Keratinocyte (primary cell): ENCODE measurements at places on chromosomes 3 and 15.

DNA sequence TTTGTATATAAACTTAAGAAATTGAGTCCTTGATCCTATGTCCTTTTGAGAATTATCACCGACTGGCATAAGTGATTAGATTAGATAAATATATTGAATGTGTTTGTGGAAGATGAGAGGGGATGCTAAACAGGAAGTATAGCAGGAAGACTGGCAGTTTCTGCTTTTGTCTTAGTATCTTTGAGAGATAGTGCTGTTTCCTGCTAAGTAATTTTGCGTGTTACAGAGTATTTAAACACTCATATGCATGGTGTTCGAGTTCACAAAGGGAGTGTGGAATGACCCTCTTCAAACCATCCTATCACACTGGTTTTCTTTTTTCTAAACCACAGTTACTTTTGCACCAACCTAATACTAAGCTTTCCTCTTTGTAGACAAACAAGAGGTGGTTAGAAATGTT, 106.0 kb downstream of the KLHL25 start:
- DNase-seq = no peak

DNA sequence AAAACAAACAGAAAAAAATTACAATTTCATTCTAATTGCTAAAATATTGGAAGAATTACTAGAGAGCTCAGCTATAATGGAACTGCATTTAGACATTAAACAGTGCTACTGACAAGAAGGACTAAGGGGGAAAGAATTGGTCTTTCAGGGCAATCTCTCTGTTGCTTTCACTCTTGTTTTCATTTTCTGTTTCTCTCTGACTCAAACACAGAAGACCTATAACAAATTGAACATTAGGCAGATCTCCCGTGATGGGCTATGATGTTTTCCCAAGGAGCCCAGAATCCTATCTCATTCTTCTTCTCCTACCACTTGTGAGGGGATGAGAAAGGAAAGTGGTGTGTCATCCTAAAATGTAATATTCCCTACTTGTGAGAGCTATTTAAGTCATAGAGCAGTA, 358.0 kb upstream of the TGFBR2 start:
- no peak for DNase-seq

- DNase-seq = no peak
Measured at GRCh38 chr3:36484386-36484785, 104.1 kb downstream of the STAC start.

- DNase-seq = no peak
Measured at GRCh38 chr15:55401786-55402246, 6.3 kb downstream of the CCPG1 start.

DNA sequence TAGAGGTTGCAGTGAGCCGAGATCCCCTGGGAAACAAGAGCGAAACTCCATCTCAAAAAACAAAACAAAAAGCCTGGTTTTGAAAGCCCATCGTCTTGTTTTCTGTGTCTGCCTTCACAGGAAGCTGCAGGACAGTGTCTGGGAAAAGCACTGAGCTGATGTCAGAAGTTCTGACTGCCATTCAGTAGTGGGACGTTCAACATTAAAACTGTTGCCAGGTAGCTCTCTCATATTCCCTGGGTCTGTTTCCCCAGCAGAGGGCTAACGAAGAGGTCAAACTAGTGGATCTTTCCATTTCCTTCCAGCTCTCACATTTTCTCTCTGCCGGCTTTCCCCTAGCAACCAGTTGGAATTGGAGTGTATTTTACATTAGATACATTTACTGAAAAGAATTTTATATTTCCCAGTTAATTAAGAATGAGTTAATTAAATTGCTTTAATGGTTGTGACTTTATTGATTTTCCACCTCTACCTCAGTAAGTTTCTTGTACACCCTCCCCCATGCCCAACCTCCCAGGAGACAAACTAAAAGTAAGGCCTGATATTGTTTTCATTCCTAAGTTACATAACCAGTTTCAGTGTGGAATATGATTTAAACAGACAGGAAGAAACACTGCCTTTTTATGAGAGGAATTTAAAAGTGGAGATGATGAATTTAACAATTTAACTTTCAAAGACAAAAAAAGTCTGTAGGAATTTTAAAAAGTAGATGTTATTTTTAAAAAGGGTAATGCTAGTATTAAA, 29.9 kb downstream of the RCN2 start:
- DNase-seq = no peak

- no peak for DNase-seq
Measured at GRCh38 chr15:93012786-93013185, 76.2 kb downstream of the RGMA start.

DNA sequence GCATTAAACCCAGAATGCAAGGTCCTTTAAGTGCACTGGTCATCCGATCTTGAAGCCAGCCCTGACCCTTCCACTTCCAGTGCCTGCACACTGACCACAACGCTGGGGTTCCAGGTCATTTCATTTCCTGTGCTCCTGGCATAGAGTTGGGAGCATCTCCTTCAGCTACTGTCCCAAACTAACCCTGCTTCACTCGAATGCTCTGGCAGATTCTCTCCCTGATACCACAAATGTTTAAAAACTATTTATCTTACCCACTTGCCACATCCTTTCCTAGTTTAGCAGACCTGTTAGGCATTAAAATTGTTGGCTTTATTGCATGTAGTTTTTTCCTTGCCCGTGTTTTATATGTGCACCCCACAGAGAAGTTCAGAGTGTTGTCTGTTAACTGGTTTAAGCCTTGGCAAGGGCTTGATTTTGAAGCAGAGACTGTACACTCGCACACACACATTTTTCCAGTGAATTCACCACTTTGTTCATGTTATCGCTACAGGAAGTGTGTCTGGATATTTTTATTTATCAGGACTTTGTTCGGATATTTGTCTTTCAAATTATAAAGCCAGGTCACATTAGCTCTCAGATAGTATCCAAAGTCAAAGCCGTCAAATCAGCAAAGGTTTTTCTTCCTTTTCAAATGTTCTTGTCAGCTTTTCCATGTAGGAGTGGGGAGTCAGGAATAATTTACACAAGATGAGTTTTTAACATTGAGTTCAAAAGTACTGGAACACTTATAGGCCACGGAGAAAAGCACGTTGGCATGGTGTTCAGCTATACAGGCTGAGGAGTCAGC, 77.3 kb downstream of the ABI3BP start:
- no peak for DNase-seq

DNA sequence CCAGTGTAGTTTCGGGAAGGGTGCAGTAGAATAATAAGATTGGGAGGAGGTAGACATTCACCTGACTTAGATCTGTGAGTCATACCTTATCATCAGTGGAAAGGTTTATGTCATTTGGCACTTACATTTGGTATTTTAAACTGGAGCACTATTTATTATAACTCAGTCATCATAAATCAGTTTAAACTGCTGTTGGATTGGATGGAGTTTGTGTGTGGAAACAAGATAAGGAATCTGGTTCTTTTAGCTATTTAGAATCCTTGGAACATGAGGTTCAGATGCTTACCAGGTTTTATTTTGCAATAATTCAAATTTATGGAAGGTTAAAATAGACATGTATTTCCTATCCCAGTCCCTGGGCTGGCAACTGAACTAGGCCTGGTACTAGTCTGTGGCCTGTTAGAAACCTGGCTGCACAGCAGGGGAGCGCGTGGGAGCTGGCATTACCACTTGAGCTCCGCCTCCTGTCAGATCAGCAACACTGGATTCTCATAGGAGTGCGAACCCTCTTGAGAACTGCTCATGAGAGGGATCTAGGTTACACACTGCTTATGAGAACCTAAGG, 34.5 kb downstream of the ZFAND6 start:
- DNase-seq = no peak

- no peak for DNase-seq
Measured at GRCh38 chr15:48974882-48975281, 11.2 kb upstream of the SHC4 start.

GRCh38 chr15:66842710-66843441, 140.8 kb downstream of the SMAD6 start:
- no peak for DNase-seq

GRCh38 chr15:35289024-35289617, 204.0 kb upstream of the NANOGP8 start:
- DNase-seq = no peak

DNA sequence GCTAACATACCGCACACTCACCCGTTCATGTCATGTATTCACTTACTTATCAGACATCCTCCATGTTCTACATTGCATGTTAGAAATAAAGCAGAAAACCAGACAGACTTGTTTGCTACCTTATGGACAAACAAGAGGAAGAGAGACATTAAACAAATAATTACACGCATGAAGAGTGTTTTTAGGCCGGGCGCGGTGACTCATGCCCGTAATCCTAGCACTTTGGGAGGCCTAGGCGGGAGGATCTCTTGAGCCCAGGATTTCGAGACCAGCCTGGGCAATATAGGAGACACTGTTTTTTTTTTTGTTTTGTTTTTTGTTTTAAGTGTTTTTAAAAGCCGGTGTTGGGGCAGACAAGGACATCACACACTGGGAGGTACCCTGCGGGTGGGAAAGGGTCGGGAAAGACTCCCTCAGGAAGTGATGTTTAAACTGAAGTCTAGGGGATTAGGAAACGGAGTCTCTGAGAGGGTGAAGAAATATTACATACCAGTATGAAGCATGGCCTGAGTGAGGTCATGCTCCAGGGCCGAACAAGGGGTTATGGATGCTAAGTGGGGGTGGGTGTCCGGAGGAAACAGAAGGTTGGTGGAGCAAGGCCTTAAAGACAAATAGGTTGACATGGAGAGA, 2.1 kb upstream of the USP3 start:
- no peak for DNase-seq

- DNase-seq = no peak
Measured at GRCh38 chr3:84547971-84548970, 410.5 kb upstream of the CADM2 start.

DNA sequence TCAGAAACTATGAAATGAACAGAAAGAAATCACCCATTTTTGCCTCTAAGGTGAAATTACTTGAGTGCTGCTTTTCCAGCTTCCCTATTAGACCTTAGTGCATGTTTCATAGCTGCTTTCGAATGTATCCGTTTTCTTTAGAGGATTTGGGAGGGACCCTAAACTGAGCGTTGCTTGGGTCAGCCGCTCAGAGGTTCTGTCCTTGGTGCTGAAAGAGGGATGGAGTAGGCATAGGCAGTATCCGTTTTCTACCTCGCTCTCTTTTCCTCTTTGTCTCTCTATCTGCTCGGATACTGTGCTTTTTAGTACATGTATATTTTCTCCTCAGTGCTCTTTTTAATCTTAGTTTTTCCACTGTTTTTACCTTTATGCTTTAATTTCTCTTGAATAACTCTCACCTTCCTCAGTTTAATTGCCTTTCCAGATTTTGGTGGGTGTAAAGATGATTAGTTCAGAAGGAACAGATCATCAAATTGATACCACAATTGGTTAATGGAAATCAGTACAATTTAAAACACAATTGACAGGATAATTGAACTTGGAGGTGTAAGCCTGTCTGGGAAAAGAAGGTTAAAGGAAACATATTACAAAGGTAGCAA, at the start of gene DRD3:
TSS of gene DRD3 (minus strand) at position 283 of the 599 bp plus-strand sequence. CDS start 7,060 bp downstream, outside the sequence.
- no peak for DNase-seq

GRCh38 chr3:64266065-64266931, 41.0 kb upstream of the PRICKLE2 start:
- DNase-seq = no peak

- DNase-seq = no peak
Measured at GRCh38 chr3:152853196-152853595, 18.3 kb downstream of the P2RY1 start.

DNA sequence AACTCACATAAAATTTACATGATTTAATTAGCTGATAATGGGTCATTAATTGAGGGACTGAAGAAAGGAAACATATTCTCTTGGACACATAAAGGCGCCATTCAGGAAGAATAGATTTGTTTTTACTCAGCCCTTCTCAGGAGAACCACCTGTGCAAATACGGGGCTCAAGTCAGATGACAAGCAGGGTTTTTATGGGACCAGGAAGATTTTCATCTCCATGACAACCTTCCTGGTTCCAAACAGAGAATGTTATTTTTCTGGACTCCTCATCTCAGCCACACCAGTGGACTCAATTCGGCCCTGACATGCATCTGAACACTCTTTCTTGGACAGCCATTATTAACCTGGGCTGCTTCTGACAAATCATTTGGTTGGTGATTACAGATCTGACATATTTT, 120.5 kb downstream of the PDZRN3 start:
- no peak for DNase-seq

DNA sequence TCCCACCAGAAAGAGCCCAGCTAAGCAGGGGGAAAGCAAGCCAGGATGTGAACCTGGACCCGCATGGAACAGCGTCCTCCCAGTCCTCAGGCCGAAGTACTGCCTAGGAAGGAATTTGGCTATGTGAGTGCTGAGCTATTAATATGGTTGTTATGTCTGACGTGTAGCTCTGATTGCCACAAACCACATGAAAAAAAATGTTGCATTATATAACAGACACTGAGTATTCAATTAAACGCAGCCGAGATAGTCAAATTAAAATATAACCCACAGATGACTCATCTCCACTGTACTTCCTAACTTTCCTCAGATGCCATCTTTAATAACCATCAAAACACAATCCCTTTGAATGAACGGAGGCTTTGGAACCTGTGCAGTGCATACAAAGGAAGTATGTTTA, 111.1 kb downstream of the GABRB3 start:
- no peak for DNase-seq

DNA sequence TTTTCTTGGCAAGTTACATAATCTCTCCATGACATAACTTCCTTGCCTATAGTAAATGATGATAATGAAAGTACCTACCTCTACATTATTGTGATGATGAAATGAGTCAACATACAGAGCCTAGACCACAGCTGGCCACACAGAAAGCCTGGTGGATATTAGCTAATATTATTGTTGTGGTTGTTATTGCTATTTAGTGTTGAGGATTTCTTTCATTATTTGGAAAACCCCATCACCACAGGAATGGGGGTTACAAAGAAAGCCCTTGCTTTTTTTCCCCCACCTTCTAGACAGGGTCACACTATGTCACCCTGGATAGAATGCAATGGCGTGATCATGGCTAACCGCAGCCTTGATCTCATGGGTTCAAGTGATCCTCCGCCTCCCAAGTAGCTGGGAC, 125.0 kb downstream of the PDZRN3 start:
- DNase-seq = no peak

- peak; percentile 19 for DNase-seq
Measured at GRCh38 chr3:77081240-77081661, 41.4 kb downstream of the ROBO2 start.

DNA sequence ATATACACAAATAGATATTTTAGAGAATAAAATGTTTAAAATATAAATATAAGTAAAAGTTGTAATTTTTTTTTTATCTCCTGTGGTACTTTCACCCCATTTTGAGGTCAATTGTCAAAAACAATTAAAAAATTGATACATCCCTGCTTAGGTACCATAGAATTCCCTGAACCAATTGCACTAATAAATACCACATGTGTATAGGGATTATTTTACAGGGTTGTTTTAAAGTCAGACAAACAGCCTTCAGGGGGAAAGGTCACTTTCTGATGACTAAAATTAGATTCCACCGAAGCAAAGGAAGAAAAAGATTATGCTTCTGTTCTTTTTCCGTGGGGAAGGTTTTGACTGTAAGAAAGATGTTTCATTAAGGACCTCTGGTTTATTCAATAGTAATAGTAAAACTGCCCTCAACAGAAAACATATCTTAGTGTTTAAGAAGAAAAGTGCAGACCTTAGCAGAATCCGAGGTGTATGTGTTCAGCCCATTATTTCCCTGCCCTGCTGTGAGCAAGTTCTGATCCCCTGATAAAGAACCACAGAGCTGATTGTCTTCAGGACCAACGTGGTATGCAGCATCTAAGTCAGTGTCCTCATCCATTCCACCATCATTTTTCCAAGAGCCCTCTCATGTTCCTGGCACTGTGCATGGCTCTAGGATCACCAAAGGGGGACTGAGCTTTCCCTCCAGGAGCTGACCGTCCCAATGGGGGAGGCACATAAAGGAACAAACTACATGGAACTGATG, 132.9 kb upstream of the IL12A start:
- DNase-seq = no peak
